Activated naive CD8-positive, alpha-beta T cell treated with anti-CD3 and anti-CD28 coated beads for 36 hours (primary cell): ENCODE measurements at places on chromosomes 7 and 10. TPM values are rescaled to one million over a fixed set of nuclear protein-coding genes. Genes with fewer than 3 reads are reported as not detected.

GRCh38 chr10:74437822-74438221 is 286.8 kb downstream of the ADK start:
- DNase-seq: no peak
- H3K4me3 ChIP-seq: no peak overlapping the region
- H3K36me3 ChIP-seq: peaks cover 35% of the 10 kb centered on the region
- peaks cover 14% of the 10 kb centered on the region for H3K4me1 ChIP-seq

DNA sequence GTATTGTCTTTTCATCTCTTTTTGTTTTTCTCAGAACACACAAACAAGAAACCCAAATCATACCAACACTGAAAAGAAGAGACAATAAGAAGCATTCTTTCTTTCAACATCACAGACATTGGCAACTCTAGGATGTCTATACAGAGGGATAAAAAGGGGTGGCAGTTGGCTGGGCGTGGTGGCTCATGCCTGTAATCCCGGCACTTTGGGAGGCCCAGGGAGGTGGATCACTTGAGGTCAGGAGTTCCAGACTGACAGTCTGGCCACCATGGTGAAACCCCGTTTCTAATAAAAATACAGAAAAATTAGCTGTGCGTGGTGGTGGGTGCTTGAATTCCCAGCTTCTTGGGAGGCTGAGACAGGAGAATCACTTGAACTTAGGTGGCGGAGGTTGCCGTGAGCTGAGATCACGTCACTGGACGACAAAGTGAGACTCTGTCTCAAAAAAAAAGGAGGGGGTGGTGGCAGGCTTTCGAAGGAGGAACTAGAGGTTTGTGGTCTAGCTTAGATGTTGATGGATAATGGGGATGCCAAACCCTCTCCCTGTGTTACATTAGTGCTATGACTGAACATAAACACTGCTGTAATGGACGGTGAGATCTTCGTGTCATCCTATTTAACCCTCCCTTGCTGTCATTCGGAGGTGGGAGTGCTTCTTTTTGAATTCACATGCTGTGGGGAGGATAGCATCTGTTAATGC is 9.4 kb downstream of the CNNM2 start:
- no peak for DNase-seq
- no peak overlapping the region for H3K4me3 ChIP-seq
- H3K4me1 ChIP-seq: peaks cover 27% of the 10 kb centered on the region
- peaks cover 6% of the 10 kb centered on the region for H3K36me3 ChIP-seq

- no peak overlapping the region for H3K27ac ChIP-seq
- no peaks in the 10 kb centered on the region for H3K27me3 ChIP-seq
- no peak overlapping the region for H3K4me3 ChIP-seq
- no peaks in the 10 kb centered on the region for H3K4me1 ChIP-seq
- H3K36me3 ChIP-seq: no peaks in the 10 kb centered on the region
- DNase-seq: no peak
These were observed 116.1 kb upstream of the ZMIZ1 start for GRCh38 chr10:78952686-78953085.

GRCh38 chr10:33547976-33548375 is 213.5 kb upstream of the NRP1 start:
- H3K27ac ChIP-seq: no peak overlapping the region
- H3K4me1 ChIP-seq: no peaks in the 10 kb centered on the region
- H3K27me3 ChIP-seq: peaks cover 12% of the 10 kb centered on the region
- no peak for DNase-seq

- H3K4me3 ChIP-seq: no peak overlapping the region
- no peaks in the 10 kb centered on the region for H3K27me3 ChIP-seq
- DNase-seq: no peak
- no peaks in the 10 kb centered on the region for H3K4me1 ChIP-seq
- no peaks in the 10 kb centered on the region for H3K36me3 ChIP-seq
These were observed 577.9 kb downstream of the IPMK start for GRCh38 chr10:57689596-57690297.

GRCh38 chr10:88670497-88670896 is 6.3 kb downstream of the LIPF start:
- DNase-seq: peak; percentile 14
- peaks cover 27% of the 10 kb centered on the region for H3K4me1 ChIP-seq
- H3K27ac ChIP-seq: peak overlapping the region; percentile 51
- H3K27me3 ChIP-seq: peaks cover 7% of the 10 kb centered on the region

Gene GLI3
- not detected for total RNA-seq

Gene IL2RA
- 698 TPM for total RNA-seq

Gene XRCC2
- 21.3 TPM for total RNA-seq
